ENCODE measurements at places on chromosomes 11 and 22.

GRCh38 chr22:23199159-23199558, 18.9 kb downstream of the BCR start:
- DNase-seq: no peak

DNA sequence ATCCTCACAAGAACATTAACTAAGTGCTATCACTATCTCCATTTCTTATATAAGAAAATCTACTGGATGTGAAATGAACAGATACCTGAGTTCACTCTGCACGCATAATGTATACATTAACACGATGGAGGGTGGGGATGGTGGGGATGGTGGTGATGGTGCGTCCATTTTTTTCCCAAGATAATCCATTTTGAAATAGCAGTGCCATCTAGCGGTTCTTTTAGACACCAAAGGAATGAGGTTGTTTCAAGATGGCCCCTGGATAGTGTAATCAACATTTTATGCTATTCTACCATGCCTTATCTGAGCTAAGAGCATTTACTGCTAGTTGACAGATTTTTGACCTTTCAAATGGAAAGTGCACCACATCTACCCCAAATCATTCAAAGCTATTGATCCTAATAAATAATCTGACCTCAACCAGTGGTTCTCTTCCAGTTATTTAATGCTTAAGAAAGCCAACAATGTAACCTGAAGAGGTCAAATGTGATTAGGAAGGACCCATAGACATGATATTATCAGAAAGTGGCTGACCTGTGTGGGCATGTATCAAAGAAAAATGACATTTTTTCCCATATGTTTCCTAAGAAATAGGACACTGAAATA, 714.7 kb upstream of the TENM4 start:
- DNase-seq: peak; percentile 17

DNA sequence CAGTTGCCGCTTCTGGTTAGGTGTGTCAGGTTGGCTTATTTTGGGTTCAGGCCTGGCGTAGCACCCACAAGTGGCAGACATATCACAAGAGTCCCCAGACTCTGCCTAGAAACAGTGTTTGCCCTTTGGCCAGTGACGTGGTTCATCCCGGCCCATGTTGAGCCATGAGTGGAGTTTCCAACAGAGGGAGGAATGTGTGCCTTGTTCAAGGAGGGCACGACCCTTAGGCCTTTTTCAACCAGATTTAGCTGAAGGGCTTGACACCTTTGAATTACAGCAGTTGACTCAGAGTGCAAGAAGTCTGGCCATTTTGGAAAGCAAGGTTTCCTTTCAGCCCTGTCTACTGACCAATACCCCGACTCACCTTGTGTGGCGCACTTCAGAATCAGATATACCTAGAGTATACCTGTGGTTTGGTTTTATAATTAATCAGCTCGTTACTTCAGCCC, 15.1 kb upstream of the AIFM3 start:
- DNase-seq: no peak

DNA sequence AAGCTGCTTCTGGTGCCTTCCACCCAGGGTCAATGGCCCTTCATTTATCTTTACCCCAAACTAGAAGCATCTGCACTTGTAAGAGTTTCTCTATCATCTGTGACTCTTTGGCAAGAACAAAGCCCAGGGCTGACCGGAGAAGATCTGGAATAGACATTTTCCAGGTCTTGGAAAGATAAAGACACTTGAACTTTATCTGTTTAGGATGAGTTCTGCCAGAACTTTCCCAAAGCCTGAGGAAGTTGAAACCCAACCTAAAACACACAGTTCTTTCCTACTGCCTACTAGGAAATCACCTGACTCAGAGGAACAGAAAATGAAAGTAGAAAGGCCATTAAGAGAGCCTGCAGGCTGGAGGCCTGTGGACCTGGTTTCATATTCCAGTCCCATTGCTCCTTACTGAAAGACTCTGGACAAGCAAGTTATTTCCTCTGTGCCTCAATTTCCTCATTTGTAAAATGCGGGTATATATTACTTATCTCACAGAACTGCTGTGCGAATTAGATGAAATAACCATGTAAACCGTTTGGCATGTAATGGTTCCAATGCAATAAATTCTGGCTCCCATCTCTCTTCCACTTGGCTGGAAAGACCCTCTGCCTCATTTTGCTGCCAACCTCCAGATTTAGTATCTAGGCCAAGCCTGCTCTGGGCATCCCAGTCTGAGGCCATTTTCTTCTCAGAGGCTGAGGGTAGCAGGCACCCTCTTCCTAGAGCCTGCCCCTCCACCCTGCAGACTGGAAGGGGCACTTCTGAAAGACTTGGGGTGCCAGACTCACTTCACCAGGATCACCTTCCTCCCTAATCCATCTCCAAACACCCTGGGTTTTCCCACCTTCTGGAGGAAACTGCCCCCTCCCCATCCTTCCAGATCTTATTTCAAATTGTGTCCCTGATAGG, 1.2 kb downstream of the UBE2L6 start:
- peak; percentile 54 for DNase-seq

GRCh38 chr22:49790912-49791311, 36.8 kb downstream of the BRD1 start:
- no peak for DNase-seq

DNA sequence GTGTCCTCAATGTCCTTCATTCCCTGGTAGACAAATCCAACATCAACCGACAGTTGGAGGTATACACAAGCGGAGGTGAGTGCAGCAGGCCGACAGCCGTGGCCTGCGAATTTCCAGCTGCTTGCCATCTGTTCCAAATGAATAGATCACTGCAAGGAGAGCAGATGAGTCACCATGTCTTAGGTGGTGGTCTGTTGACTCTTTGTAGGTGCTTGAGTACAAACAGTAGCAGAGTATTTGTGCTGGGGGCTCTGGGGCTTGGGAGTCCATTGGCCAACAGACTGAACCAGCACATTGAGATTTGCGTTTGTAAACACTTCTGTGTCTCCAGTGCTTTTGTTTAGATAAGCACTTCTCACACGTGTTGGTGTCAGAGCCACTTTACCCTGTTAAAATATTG, 21.1 kb downstream of the EIF3L start:
- no peak for DNase-seq

DNA sequence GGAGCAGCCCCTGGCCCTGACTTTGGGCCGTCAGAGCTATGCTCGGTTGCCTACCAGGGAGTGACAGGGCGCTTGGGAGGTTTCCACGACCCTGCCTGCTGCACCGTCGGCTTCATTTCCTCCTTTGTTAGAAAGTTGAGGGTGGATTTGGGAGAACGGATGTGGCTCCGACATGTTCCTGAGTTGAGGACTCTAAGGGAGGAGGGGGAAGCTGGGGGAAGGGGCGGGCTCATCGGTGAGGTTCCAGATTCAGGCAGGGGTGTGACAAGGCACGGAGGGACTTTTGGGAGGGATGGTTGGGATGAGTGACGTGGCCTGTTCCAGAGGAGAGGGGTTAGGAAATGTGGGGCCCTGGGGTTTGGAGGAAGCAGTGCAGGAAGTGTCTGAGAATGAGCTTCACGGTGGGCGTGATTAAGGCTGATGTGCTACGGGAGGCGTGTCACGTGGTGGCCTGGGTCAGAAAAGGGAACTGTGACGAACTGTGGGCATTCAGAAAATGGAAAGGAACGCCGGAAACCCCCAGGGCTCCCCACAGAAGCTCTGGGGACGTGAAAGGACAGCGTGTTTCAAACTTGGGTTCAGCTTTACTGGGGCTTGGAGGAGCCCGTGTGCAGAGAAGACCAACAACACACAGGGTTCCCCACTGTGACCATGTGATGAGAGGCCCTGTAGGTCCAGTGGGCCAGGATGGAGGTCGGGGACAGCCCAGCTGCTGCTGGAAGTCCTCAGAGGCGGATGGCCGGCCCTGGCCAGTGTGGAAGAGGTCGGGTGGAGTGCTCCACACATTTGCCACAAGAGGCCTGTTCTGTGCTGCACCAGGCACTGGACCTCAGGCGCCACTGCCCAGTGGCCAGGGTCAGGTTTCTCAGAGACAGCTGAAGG, 2.8 kb downstream of the PARVB start:
- no peak for DNase-seq

- DNase-seq: no peak
These were observed 457 bp downstream of the SSTR3 start for GRCh38 chr22:37211866-37212173.

- DNase-seq: no peak
These were observed 2.1 kb downstream of the CD44 start for GRCh38 chr11:35141071-35141470.

- no peak for DNase-seq
These were observed at the start of gene KLHL35 for GRCh38 chr11:75432911-75433321. KLHL35 (minus strand) TSS chr11:75433203; CDS start chr11:75430629, 2,574 bp downstream.

- no peak for DNase-seq
These were observed 13.5 kb downstream of the LRP5 start for GRCh38 chr11:68325907-68326220.

- DNase-seq: no peak
These were observed 251 bp upstream of the UQCC3 start for GRCh38 chr11:62671236-62671607.

- no peak for DNase-seq
These were observed 243.7 kb downstream of the BRD1 start for GRCh38 chr22:49583886-49584505.

DNA sequence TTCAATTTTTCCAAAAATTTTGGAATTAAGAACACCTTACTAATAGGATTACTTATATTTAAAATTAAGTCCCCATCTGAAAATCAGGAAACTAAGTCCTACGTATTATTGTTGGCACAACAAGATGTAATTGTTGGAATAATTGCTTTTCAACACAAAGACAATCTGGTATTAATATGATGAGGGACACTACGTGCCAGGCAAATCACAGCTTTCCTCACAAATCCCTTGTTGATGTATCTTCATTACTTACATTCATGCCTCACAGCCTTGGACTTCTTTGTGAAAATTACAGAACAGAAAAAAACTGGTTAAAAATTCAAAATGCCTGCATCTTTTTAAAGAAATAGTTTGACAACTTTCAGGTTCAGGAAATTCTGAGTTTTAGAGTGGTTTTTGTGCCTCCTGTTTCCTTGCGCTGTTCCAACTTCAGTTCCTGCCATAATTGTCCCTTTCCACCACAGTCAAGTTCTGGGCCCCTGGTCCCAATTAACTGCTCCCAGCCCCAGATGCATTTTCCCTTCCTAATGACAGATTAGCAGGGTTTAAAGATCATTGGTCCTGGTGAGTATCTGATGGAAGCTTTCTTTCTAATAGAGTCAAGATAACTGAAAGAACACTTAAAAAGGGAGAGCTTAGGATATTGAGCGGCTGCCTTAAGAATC, 23.3 kb upstream of the CCDC34 start:
- DNase-seq: no peak

- peak; percentile 66 for DNase-seq
These were observed 53.9 kb downstream of the TRAF6 start for GRCh38 chr11:36456156-36456555.

DNA sequence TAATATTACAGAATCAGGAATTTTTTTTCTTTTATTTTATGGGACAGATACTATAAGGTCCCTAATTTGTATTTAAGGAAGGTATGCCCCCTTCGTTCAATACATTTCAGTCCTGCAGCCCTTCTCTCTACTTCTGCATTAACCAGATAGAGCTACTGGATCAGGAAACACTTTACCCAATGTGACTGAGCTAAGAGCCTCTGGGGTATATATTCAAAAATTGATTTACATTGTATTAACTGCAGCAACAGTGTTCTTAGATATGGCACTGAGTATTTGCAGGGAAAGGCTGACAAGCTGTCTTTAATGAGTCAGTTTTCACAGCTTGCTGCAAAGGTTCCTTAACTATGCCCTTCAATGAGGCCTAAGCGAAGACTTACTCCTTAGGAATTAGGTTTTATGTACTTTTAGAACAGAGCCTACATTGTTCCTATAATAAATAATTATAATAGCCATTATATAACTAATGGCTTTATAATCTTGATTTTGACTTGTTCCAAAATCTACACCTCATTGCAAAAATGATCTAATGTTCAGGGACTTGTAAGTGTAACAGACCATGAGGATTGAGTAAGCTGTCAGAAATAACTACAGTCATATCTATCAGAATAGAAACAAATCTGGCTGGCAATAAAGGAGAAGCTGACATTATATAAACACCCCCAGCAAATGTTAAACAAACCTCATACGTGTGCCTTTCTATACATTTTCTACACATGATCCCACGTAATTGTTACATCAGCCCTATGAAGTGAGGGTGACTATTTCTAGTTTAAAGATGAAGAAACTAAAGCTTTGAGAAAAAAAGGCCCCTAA, 55.0 kb downstream of the DDI1 start:
- no peak for DNase-seq

DNA sequence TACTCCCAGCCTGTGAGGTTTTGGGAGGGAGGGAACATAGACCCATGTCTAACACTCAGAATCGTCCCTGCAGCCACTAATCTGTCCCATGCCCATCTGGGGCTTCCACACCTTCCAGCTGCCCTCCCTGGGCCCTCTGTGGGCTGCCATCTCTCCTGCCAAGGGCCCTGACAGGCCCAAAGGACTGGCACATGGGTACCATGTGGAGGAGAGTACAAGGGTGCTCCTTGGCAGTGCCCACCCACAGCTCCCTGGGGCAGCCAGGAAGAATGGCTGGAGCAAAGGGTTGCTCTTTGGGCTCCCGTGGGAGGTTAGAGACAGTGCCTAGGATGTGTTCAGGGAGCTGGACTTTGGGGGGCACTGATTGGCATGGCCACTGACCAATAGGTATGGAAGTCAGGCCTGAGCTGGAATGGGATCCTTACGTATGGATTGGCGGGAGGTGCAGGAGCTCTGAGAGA, 56.8 kb downstream of the CD82 start:
- DNase-seq: no peak

GRCh38 chr22:20602609-20603164, 95.3 kb downstream of the MED15 start:
- no peak for DNase-seq

GRCh38 chr22:32177221-32177765, 18.2 kb upstream of the C22orf42 start:
- no peak for DNase-seq

GRCh38 chr11:121681550-121682268, 228.9 kb upstream of the SORL1-AS1 start:
- DNase-seq: no peak

GRCh38 chr11:75345455-75346160, 5.9 kb downstream of the ARRB1 start:
- DNase-seq: no peak

- no peak for DNase-seq
These were observed 184.5 kb upstream of the ISX start for GRCh38 chr22:34881453-34881852.

- no peak for DNase-seq
These were observed 5.7 kb downstream of the POLR3H start for GRCh38 chr22:41538583-41538982.

DNA sequence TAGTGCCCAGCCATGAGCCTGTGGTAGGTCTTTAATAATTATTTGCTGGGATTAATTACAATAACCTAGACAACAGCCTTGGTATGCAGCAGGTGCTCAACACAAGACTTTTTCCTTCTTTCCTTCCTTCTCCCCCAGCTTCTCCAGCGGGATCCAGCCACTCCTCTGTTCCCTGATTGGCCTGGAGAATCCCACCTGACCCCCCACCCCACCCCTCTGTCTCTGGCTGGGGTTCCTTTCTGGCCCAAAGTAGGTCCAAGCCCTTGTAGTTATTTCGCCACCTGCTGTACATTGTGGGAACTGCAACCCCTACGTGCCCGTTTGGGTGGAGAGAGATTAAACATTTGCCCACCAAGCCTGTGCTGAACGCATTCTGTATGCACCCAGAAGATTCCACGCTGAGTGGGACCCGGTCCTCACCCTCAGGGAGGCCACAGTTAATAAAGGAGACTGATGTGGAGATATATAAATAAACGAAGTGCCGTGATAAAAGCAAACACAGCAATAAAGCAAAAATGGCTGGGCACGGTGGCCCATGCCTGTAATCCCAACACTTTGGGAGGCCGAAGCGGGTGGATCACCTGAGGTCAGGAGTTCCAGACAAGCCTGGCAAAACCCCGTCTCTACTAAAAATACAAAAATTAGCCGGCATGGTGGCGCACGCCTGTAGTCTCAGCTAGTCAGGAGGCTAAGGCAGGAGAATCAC, 32.1 kb upstream of the DGKZ start:
- DNase-seq: peak; percentile 68

All from stromal cell of bone marrow (primary cell).